ENCODE measurements at places on chromosomes 2 and 18.

DNA sequence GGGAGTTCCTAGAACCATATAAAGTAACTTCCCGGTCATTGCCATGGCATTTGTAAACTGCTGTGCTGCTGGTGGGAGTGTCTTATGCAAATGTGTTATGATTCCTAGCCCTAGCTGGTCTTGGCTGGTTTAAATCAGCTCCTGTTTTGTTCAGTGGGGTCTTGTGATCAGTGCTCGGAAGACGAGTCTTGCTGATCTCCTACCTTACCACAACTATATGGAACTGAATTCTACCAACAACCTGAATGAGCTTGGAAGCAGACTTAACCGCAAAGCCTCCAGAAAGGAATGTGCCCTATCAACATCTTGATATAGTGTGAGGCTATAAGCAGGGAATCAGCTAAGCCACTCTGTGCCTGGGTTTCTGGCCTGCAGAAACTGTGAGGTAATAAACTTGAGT lies 33.5 kb downstream of the POLE4 start:
- no peak for DNase-seq

- DNase-seq, result no peak
Measured at GRCh38 chr18:48607056-48607984, 68.5 kb downstream of the CTIF start.

DNA sequence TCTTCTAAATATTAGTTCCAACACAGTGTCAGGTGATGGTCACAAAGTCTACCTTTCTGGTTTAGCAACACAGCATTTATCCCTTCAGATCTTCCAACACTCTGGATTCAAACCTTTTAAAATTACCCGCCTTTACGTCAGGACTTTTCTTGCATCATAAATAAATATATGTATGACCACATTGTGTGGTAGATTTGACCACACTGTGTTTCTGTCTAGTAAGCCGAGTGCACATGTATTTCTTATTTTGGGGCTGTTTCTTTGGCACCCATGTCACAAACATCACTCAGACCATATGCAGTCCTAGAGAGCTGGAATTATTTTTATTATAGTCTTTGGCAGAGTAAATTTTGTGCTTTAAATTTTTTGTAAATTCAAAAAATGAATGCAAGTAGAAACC lies 172.1 kb downstream of the ANKRD44 start:
- no peak for DNase-seq

DNA sequence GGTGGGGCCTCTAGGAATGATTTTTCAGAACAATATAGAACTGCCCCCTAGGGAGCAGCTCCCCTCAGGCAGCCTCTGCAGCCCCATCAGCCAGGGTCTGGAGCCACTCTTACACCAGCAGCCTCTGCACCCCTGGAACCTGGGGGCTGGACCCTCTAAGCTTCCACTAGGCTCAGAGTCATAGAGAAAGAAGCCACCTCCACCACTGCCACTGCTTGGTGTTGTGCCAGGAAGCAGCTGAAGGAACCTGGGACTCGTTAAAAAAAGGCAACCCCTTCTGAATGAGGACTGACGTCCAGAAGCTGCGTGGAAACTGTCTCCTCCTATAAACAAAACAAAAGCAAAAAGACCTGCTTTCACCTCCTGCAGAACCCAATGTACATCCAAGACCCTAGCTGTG lies 98.1 kb upstream of the HS6ST1 start:
- no peak for DNase-seq

GRCh38 chr18:56115071-56116015 lies 523.0 kb downstream of the TXNL1 start:
- no peak for DNase-seq

DNA sequence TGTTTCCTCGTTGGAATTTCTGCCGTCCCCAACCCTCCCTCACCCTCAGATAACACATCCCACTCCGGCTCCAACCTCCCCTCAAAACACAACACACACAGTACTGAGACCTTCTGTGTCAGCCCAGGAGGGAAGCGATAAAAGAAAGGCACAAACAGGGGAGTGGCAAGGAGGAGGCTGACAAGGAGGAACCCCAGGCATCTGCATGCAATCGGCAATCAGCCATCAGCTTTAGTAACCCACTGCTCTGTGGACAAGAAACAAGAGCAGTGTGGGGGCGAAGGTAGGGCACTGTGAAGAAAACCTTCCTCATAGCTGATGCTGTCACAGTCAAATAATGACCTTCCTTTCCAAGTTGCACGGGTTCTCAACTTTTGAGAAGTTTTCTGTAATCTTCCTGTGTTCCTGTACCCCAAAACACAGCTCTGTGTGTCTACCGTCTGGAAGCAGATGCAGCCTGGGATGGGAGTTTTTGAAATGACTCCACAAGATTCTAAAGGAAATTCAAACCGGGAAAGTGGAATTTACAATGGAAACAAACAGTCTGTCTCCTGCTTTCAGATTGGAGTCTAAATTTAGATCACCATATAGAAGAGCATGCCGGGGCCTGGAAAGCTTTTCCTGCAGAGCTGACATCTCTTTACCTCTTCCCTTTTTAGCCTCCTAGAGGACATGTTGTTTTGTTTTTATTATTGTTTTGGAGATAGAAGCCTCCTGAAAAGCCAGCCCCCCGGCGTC lies 16.4 kb upstream of the LPIN2 start:
- DNase-seq, result no peak

DNA sequence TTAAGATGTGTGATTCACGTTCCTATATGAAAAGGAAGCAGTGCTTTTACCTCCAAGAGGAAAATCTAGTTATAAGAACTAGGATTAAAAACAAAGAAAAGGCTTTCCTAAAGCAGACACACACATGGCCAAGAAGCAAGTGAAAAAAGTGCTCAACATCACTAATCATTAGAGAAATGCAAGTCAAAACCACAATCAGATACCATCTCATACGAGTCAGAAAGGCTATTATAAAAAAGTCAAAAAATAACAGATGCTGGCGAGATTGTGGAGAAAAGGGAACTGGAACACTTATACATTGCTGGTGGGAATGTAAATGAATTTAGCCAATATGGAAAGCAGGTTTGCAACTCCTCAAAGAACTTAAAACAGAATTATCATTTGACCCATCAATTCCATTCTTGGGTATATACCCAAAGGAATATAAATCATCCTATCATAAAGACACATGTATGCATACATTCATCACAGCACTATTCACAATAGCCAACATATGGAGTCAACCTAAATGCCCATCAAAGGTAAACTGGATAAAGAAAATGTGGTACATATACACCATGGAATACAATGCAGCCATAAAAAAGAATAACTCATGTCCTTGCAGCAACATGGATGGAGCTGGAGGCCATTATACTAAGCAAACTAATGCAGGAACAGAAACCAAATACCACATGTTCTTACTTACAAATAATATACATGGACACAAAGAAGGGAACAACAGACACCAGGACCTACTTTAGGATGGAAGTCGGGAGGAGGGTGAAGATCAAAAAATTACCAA lies 285.3 kb downstream of the RAD51AP2 start:
- DNase-seq, result no peak

DNA sequence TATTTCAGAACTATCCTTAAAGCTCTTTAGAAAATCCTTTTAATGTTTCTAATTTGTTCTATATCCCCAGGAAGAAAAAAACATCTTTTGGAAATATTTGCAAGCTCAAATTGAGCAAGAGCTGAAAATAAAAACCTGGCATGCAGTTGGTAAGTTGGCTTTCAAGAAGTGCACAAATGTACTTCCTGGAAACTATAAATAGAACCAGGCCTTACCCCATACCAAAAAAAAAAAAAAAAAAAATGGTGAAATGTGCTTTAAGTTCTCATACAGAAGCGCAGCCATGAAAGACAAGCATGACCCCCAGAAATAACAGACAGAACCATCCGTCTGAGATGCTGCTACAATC lies 178.5 kb downstream of the HDAC4 start:
- DNase-seq, result no peak

- DNase-seq, result no peak
Measured at GRCh38 chr18:79178113-79178531, 108.9 kb downstream of the ATP9B start.

DNA sequence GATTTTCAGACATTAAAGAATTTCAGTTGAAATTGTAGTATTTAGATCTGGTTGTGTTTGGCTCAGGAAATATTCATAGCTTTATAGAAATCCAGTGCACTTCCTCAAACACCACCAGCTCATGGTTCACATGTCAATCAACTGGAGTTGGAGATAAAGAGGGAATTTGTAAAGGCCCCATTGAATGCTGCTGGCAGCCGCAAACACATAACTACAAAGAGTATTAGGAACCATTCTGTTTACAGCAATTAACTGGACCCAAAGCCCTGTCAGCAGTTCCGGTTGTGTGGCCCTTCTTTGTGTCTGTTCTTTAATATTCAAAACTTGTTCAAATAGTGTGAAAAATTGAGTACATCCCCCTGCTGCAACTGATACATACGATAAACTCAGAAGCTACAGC lies 107.4 kb upstream of the LRRTM4 start:
- DNase-seq, result no peak

DNA sequence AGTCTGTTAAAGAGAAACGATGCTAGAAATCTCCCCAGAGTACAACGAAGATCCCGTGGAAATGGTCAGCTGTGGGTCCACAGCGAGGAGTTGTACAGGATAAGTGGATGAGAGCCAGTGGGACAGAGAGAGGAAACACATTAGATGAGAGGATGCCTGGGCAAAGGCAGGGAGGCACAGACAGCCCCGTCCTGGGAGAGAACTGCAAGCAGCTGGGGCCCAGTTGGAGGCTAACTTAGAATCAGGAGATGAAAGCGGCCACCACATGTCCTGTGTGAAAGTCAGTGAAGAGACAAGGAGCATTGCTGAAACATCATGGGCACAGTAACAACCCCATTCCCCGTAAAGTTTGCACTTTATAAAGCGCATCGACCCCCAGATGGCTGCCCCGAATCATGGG lies 157.5 kb downstream of the RAPGEF4 start:
- no peak for DNase-seq

DNA sequence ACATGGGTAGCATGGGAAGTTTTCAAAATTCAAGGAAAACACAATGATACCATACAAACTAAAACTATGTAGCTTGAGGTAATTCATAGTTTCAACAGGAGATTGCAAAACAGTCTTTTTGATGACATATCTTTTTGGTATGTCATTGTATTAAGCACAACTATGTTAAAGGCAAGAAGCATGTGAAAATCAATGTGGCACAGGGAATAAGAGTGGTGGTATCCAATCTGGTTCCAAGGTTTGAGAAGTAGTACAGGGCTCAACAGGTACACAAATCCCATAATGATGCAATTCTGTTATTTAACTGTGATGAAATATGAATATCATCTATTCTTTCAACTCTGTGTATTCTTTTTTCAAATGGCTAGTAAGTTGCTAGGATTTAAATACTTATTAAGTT lies 16.4 kb upstream of the DLX2 start:
- no peak for DNase-seq

- DNase-seq, result no peak
Measured at GRCh38 chr18:2395427-2396161, 175.7 kb downstream of the METTL4 start.

- no peak for DNase-seq
Measured at GRCh38 chr2:39780825-39781600, 2.0 kb upstream of the THUMPD2 start.

DNA sequence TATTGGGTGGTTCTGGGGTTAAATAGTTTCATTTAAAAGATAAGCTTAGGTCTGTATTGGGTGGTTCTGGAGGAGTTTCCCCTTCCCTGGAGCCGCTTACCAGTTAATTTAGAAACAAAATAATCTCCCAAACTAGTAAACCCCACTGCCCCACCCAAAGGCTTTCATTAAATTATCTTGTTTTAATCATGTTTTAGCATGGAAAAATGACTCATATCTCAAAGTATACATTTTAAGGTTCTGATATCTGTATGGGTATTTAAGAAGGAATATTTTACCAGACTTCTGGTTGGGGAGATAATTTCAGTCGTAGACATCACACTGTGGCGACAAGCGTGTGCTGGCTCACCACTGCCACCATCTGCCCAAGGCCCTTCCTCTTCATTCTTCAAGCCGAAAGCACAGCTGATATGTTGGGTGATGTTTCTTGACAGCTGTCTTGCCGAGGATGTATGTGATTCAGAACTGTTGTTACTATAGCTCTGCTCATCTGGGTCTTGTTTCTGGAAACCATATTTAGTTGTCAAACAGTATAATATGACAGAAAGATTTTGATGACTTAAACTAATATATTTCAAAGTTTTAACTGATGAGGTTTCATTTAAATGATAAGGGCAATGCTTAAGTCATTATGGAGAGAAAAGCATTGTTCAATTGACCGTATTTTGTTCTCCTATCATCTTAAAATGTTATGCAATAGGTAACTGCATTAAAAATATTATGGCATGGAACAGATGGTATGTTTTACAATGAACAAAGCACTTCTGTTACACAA lies 5.1 kb downstream of the FIGLA start:
- peak; percentile 60 for DNase-seq

DNA sequence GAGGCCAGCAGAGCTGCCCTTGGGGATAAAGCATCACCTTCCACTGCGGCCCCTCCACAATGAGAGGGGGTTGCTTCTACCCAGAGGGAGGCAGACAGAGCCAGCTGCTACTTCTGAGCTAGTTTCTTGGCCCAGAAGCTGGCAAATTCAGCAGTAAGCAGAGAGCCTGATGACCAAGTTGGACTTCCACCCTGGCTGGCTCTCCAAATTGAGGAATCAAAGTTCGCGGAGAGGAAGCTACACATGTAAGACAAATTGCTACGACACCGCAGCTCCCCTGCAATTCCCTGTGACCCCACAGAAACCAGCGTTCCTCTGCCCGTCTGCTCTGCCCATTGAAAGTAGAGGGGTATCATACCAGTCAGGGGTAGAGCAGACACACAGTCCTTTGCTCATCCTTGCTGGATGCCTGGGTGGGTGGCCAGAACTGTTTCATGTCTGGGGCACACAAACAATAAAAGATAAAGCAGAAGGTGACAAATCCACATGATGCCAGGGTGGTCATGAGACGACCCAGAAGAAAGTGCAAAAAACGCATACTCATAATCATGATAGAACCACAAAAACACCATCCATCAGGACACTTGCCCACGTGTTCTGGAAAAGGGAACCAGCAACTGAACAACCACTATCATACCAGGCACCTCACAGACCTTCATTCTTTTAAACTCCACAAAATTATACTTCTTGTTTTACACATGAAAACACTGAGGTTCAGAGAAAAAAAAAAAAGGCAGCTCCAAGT lies 5.4 kb downstream of the TFCP2L1 start:
- DNase-seq, result no peak
